Stimulated activated CD8-positive, alpha-beta memory T cell treated with anti-CD3 and anti-CD28 coated beads, Interleukin-15, amount 100 ng/mL, for 1 hour (primary cell): ENCODE measurements at places on chromosomes 13 and 19.
A peak's percentile ranks its signal among the peaks of the same experiment; 100 is the strongest.

- DNase-seq: no peak
Measured at GRCh38 chr13:93284064-93284463, 57.5 kb downstream of the GPC6 start.

DNA sequence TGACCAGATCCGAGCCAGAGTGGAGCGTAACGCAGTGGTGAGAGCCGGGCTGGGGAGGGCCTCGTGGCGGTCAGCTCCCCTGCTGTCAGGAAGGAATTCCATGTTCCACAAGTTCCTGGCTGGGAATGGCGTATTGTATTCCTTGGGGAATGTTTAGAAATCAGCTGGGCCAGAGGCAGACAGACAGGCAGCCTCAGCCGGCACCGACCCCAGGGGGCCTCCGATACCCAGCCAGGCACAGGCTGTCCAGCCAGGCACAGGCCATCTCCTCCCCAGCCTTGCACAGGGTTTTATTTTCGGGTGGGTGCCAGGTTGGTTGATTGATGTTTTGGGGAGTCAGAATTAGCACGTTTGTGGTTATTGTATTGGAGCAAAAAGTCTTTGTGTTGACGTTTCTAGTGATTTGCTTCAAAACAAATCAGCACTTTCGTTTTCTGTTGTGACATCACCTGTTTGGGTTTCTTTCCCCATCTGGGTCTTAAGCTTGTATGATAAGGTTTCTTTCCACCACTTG lies 126.6 kb upstream of the MCF2L start:
- no peak for DNase-seq

DNA sequence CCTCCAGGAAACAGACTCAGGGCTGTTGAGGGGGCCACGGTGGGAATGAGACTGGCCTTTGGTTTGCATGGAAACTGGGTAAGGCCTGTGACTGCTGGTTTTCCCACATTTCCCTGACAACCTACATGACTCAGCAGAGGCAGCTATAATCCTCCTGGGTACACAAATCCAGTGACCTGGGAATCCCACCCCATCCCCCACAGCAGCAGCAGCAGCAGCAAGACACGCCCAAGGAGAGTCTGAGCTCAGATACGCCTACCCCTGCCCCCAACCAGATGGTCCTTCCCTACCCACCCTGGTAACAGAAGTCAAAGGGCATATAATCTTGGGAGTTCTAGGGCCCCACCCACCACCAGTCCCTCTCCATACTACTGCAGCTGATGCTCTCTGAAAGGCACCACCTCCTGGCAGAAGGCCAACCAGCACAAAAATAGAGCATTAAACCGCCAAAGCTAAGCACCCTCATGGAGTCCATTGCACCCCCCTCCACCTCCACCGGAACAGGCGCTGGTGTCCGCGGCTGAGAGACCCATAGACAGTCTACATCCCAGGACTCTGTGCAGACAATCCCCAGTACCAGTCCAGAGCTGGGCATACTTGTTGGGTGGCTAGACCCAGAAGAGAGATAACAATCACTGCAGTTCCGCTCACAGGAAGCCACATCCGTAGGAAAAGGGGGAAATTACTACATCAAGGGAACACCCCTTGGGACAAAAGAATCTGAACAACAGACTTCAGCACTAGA lies 237.2 kb upstream of the SPRY2 start:
- no peak for DNase-seq

DNA sequence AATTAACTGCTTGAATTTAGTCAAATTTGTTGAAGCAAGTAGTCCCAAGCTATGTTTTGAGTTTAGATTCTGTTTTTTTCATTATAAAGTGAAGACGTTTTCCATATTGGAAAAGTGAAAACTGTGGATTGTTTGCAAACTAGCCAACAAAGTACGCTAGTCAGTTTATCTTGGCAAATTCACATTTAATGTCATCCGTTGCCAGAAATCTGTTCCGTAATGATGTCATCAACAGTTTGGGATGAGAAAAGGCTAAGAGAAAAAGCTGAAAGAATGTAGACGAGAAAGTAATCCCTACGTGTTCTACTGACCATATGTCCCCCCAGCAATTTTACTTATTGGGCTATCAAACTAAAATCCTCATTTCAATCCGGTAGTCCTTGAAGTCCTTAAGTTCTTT lies 419.6 kb downstream of the GPC6 start:
- no peak for DNase-seq

GRCh38 chr19:51781999-51782398 lies 13.0 kb upstream of the FPR3 start:
- no peak for DNase-seq

DNA sequence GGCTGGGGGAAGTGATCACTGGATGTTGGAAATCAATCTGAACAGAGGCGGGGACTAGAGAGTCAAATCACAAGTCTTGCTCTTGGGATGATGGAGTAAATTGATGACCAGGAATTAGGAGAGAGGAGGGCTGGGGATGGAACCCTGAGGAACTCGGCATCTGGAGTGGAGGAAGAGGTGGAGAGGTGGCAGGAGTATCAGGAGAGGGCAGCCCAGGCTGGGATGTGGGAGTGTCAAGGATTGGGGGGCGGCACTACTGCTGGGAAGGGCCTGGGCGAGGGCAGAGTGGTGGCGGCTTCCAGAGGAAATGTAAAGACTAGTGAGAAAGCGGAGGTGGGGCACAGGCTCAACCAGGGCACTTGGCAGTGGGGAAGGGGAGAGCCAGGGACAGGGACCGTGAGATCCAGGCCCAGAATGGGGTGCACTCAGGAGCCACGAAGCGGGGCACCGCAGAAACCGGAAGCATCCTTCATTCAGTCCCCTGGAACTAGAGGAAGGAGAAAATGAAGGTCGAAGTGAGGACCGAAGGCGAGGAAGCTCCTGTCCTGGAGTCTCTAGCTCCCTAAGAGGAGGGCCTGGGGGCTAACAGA lies 81.2 kb upstream of the GPR183 start:
- DNase-seq: no peak

- DNase-seq: no peak
Measured at GRCh38 chr13:75250526-75251178, 231.3 kb downstream of the TBC1D4 start.

GRCh38 chr13:97286317-97287046 lies 64.3 kb downstream of the MBNL2 start:
- no peak for DNase-seq

DNA sequence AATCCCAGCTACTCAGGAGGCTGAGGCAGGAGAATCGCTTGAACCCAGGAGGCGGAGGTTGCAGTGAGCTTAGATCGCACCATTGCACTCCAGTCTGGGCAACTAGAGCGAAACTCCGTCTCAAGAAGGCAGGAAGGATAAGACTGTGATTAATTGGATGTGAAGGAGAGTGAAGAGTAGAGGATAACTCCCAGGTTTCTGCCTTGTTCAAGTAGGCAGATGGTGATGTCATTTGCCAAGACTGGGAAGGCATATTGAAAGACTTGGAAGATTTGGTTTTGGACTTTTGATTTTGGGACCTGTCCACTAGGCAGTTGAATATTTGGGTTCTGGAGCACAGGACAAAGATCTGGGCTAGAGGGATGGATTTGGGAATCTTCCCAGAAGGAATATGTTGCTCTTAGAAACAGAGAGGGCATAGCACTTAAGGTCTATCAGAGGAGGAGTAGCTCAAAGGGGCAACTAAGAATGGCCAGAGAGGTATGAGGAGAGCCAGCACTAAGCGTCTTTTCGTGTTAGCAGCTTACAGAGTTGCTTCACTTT lies 20.0 kb downstream of the GARRE1 start:
- DNase-seq: no peak

DNA sequence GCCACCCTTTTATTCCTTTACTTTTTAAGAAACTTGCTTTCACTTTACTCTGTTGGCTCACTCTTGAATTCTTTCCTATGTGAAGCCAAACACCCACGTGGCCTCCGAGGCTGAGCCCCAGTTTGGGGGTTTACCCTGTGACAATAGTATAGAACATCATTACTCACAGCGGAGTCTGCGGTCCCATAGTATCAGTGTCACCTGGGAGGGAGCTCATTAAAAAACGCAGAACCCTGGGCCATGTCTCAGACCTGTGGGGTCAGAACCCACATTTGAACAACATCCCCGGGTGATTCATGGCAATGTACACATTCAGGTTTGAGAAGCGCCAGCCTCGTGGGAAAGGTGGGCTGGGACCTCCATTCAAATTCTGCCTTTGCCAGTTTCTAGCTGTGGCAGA lies 36.0 kb upstream of the UBL3 start:
- DNase-seq: no peak

- no peak for DNase-seq
Measured at GRCh38 chr13:52104624-52105023, 24.2 kb downstream of the NEK5 start.

DNA sequence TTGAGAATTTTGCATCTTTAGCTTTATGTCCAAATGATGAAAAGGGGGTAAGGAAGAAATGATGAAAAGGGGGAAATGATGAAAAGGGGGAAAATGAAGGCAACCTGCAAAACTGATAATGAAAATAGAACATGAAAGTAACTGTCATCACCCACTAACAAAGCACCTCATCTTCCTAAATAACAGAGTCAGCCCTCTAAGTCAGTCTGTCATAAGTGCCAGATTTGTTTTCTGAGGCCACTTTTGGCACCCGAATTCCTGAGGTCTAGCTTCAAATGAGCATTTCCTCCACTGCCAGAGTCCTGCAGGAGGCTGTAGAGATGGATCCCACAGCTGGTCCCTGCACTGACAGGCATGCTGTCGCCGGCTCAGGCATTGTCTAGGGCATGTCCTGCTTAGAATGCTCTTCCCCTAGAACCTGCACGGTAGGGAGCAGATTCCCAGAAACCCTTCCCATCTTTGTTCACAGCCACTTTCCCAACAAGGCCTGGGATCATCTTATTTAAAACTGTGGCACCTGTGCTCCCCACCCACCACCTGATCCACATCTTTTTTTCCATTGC lies 25.3 kb downstream of the RAP2A start:
- no peak for DNase-seq

- no peak for DNase-seq
Measured at GRCh38 chr19:48740164-48740972, at the start of gene RASIP1. TSS of gene RASIP1 (minus strand) at chr19:48740610. CDS start at chr19:48740282, 328 bp downstream.

GRCh38 chr13:35887115-35887666 lies 244.0 kb downstream of the DCLK1 start:
- no peak for DNase-seq

- DNase-seq: no peak
Measured at GRCh38 chr13:73672492-73672891, 461.7 kb downstream of the KLF12 start.

DNA sequence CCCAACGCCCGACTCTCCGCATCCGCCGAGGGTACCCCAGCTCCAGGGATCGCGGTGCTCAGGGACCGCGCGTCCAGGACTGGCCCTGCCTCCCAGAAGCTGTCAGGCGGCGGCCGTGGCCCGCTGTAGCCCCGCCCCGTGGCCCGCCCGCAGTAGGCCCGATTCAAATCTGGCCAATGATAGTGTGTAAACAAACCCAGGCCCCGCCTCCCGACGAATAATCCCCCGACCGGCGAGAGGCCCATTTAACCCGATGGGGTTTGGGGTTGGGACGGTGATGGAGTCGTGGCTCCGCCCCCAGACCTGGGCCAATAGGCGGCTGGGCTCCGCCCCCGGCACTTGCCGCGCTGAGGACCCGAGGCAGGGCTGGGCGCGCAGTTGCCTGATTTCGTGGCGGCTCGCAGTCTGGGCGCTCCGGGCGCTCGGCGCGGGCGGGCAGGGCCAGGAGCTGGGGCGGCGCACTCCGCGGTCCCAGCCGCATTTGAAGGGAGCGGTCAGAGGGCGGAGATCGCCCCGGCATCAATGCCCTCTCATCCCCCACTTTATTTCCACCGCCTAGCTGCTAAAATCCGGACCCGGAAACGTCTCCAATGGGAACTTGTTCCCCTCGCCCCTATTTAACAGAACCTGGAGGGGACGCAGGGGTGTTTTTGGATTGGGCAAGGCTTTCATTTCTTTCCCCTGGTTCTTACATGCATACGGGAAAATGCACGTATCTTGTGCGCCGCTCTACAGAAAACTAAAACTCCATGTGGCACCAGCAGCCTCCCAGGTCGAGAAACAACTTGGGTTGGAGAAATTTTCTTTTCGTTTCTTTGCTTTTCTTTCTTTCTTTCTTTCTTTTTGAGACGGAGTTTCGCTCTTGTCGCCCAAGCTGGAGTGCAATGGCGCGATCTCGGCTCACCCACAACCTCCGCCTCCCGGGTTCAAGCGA lies 8.4 kb upstream of the BICRA start:
- DNase-seq: peak; percentile 98

- DNase-seq: no peak
Measured at GRCh38 chr19:38833092-38833425, 1.5 kb upstream of the ECH1 start.

GRCh38 chr19:48738557-48739403 lies 1.6 kb downstream of the RASIP1 start:
- DNase-seq: peak; percentile 80

- DNase-seq: no peak
Measured at GRCh38 chr13:29355029-29355428, 240.5 kb downstream of the SLC7A1 start.

- no peak for DNase-seq
Measured at GRCh38 chr13:65472336-65472735, 1757.8 kb downstream of the PCDH9 start.

DNA sequence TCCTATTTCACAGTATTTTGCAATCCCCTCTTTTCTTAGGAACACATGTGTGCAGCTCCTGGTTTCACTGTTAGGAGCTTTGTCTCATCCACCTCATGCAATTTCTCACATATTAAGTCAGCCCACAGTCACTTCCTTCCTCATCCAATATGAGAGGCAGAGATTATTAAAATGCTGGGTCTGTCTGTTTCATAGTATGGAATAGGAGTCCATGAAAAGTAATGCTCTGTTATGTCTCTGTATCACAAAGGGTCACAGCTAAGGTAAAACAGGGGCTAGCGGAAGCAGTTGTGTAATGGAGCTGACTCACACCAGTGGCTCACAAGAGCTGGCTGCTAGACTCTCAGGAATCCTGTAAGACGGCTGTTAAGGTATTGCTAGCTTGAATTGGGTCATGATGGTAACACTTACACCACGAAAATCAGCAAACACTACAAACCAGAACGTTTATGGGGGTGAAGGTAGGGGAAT lies 216.5 kb downstream of the EFNB2 start:
- no peak for DNase-seq

GRCh38 chr13:45492538-45492937 lies 27.8 kb downstream of the COG3 start:
- DNase-seq: no peak

GRCh38 chr13:38180126-38180525 lies 169.5 kb upstream of the UFM1 start:
- DNase-seq: no peak

DNA sequence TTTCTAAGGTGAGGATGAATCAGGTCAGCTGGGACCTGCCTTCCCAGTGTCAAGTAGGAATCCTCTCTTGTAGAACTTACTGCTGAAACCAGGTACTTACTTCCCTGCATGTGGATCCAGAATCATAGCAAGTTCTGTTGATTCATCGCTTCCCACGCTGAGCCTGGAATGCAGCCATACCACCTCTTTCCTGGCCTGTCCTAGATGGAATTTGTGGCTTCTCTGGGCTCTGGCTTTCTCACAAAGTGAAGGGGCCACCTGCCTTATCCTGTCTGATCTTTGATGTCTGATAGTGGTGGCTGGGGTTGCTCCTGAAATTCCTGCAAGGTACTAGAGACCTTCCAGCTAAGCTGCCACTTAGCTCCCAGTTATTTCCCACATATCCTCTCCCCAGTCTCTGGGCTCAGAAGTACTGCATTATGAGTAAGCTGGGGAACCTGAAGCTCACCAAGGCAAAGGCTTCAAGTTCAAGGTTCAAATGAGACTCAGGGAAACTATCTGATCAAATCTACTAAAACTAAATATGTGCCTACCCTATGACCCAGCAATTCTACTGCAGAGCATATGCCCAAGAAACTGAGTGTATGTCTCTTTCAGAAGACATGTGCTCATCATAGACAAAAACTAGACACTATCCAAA lies 103.5 kb downstream of the SUCLA2 start:
- DNase-seq: no peak
